T-helper 9 cell (primary cell): ENCODE measurements at places on chromosomes 6 and 20.

DNA sequence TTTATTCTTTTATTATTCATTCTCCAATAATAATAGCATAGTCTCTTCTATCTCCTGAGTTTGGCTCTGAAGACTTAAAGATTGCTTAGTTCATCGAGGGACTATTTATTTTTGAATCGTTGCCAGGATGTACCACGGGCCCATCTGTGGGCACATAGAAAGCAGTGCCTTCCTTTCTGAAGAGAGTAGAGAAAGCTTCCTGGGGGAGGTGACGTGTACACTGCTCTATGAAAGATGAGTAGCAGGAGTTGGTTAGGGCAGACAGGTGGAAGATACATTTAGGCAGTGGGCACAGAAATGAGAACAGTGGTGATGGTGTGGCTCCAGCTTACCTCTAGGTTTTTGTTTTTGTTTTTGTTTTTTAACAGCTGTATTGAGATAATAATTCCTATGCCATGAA, 98.4 kb downstream of the CDKAL1 start:
- no peak for DNase-seq

DNA sequence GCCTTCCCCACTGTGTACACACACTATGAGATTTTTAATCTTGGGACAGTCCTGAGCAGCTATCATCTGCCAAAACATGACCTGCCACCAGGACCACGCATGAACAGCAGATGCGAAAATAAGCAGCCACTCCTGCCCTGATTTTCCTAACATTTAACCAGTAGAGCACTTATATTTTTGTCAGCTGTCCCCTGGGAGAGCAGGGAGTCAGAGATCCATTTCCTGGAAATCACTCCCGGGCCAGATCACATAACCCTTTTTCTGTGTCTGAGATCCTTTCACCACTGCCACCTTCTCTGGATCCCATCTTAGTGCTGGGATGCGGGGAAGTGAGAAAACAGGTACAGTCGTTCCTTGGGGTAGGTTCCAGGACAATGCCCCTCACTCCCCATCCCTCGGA, 5.7 kb downstream of the SDCBP2 start:
- no peak for DNase-seq

DNA sequence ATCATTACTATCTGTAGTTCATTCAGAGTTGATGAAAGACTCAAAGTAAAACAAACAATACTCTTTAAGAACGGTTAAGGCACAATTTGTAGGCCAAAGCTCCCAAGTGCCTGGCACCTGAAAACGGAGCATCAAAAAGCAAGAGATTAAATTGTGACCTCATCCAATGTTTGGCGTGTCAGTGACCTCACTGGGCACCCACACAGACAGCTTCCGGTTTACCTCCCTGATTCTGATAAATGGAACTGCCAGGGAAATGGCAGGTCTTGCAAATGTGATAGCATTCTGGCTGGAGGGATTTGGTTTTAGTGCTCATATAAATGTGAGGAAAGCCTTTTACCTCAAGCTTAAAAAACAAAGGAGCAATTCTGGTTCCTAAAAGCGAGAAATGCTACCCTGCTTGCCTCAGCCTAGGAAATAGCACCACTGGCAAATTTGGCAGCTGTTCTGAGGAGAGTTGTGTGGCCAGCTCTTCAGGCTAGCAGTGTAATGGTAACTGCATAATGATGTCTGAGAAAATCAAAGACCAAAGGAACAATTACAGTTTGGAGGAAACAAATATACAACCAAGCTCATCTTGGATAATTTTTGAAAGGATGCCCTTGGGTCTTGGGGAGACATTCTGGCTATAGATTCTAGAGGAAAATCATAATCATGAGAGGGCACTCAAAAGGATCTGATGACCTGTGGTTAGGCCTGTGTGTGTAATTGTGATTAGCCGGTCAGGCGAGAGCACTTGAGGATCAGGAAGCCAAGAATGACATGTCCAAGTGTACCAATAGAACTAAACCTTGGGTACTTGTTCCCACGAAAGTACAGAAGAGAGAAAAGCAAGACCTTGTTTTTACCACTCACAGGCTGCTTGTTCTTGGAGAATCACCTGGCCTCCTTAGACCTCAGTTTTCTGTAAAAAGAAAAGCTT, 174.3 kb downstream of the TFAP2B start:
- DNase-seq, result no peak

DNA sequence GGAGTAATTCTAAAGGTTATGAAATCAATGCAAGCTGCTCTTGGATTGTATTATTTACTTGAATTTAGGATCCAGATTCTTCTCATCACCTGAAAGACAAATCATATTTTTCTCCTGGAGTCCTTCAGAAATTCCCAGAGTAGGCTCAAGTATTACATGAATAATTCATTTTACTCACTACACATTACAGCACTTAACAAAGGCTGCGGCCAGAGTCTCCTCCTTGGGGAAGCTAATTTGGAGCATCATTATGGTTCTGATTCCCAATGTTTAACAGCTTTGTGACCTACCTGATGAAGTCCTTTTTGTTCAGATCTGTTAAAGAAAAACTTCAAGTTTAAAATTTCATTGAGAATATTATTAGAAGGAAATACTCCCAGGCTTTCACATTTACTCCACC, 28.7 kb downstream of the GRIK2 start:
- DNase-seq, result no peak

GRCh38 chr6:41455818-41456217, 90.4 kb upstream of the FOXP4 start:
- no peak for DNase-seq

GRCh38 chr6:152341596-152341995, 295.6 kb downstream of the SYNE1 start:
- DNase-seq, result no peak

GRCh38 chr6:43144879-43145278, 26.2 kb upstream of the SRF start:
- DNase-seq, result no peak

- DNase-seq, result no peak
Observed at GRCh38 chr6:164882236-164882635, 427.2 kb downstream of the C6orf118 start.

- DNase-seq, result no peak
Observed at GRCh38 chr20:45946149-45946970, 11.9 kb downstream of the PCIF1 start.

- peak; percentile 55 for DNase-seq
Observed at GRCh38 chr6:170271771-170272314, 19.0 kb downstream of the DLL1 start.

DNA sequence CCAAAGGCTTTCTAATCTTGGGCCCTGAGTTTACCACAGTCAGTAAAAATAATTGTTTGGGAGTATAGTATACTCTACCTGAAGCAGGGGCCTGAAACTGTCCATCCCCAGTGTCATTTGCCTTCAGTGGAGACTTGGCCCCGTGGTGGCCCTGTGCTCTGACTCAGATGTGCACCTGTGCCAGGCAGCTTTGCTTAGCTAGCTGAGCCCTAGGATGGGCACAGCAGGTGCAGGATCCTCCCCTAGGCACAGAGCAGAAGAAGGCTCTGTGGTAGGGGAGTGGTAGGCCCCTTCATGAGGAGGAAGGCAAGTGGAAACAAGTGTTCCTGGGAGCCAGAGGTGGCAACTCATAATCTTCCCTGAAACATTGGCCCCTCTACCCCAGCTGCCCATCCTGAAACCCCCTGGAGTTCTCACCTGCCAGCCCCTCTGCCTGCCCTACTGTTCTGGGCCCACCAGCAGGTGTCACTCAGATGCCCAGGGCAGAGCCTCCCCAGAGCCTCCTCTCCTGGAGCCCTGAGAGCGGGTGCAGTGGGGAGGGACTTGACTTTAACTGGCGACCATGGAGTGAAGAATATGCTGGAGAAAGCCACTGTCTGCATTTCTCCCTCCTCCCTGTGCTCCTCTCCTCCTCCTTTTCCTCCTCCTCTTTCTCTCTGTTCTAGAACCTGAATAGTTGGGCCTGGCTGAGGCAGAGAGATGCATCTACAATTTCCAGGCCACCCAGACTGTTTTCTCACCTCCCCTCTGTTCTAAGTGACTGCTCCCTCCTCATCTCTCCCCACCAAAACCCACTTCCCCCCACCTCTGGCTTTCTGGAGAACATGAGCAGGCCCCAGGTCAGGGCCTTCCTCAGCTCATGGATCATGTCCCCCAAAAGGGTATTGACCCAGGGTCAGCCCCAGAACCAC, 2.9 kb downstream of the CPNE5 start:
- no peak for DNase-seq

GRCh38 chr6:32519910-32520258, 10.2 kb downstream of the HLA-DRB5 start:
- DNase-seq, result no peak

- DNase-seq, result no peak
Observed at GRCh38 chr6:90835596-90836212, 248.8 kb upstream of the MAP3K7 start.
